Osteoblast (primary cell): ENCODE measurements at places on chromosomes 11 and 22. TPM values are rescaled to one million over a fixed set of nuclear protein-coding genes. Genes with fewer than 3 reads are reported as not detected.
A peak's percentile ranks its signal among the peaks of the same experiment; 100 is the strongest.

The TCN2 gene
- total RNA-seq: 13.6 and 18.8 TPM in 2 replicates

- no peak for DNase-seq
Observed at GRCh38 chr11:41289408-41289807, 170.0 kb downstream of the LRRC4C start.

The GPR152 gene
- not detected in 2 replicates for total RNA-seq

GRCh38 chr11:117495357-117495756 lies 167.7 kb downstream of the CEP164 start:
- no peak for DNase-seq

The EIF1AD gene
- 28.6 and 31.2 TPM in 2 replicates for total RNA-seq

DNA sequence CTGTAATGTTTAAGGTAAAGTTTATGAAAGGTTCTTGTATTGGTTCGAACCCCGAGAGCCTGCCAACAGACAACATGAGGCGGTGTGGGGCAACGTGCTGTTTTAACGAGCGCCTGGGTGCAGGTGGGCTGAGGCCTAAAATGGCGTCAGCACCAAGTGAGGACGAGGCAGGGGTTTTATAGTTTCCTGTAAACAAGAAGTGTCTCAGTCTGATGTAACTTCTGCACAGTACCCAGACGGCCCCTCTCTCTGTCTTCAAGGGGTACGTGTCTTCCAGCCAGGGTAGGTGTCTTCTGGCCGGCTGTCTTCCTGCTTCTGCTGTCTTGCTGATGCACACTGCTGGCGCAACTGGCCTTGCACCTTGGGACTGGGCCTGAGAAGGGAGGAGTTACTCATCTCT lies 2.7 kb downstream of the PPFIBP2 start:
- DNase-seq: no peak

The NLRP14 gene
- total RNA-seq: under 0.01 TPM in 1 of 2 replicates, not detected in the other

The MIAT gene
- total RNA-seq: 1.8 TPM in 2 replicates

DNA sequence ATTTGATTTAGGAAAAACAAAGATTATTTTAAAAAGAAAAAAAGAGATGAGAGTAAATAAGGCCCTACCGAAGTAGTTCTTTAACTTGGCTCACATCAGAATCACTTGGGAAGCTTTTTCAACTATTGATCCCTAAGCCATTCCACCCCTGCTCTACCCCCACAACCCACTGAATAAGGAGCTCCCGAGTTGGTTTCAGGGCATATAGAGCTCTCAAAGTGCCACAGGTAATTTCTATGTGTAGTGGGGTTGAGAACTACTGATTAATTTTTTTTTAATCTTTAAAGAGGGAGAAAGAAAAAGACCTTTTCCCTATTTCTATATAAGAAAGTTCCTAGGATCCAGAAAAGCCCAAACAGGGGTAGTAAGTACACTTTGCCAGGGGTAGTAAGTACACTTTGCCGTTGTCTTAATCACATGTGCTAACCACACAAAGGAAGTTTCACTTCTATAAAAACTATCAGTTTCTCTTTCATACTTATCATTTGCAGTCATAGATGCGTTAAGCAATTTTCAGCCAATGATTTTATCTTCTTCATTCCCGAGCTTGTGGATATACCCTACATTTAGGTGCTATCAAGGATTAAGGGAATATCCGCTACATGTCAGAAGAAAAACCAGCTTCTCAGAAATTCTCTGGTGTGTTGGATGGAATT lies 108.4 kb upstream of the ZC3H12C start:
- DNase-seq: no peak

The AGBL2 gene
- total RNA-seq: 2.2 and 2.4 TPM in 2 replicates

- peak; percentile 93 for DNase-seq
Observed at GRCh38 chr22:23233752-23234408, 53.6 kb downstream of the BCR start.

The PLAAT5 gene
- not detected in 2 replicates for total RNA-seq

DNA sequence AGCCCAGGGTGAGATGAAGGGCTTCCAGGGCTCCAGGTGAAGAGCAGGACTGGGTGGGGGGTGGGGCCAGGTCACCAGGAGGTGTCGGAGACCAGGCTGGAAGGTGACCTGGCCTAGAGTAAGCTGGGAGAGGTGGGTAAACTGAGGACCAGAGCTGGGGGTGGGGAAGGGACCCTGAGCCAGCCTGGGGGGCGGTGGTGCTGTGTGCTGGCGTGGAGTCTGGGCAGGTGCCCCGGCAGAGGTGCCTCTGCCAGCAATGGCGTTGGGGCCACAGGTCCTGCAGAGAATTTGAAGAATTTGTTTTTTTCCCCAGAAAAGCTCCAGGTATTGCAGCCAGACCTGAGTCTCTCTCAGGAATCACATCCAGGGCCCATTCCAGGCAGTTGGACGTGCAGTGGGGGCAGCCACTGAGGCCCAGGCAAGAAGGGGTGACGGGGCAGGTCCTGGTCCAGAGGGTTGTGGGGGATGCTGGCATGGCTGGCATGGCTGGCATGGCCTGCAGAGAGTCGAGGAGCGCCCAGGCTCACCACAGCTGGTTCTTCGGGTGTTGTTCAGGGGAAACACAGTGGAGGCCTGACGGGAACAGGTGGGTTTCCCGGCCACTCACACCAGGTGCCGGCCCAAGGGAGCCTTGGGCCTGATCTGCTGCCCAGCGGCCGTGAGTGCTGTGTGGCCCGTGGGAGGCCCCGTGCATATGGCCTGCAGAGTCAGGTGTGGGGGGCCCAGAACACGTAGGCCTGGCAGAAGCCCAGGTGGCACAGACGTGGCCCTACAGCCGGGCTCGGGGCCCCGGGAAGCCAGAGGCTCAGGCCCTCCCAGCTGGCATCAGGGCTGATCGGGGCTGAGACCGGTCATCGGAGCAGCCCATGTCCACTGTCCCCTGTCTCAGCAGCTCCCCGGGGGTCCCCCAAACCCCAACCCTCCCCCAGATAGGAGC lies 6.4 kb upstream of the MUC6 start:
- DNase-seq: peak; percentile 90

- DNase-seq: peak; percentile 60
Observed at GRCh38 chr22:24601217-24602104, 1.5 kb upstream of the GGT1 start.

- peak; percentile 71 for DNase-seq
Observed at GRCh38 chr11:1667121-1667850, 29.7 kb upstream of the KRTAP5-6 start.

- no peak for DNase-seq
Observed at GRCh38 chr11:22456993-22457762, 119.0 kb downstream of the SLC17A6 start.

GRCh38 chr11:120057028-120057330 lies 80.9 kb downstream of the TRIM29 start:
- no peak for DNase-seq

DNA sequence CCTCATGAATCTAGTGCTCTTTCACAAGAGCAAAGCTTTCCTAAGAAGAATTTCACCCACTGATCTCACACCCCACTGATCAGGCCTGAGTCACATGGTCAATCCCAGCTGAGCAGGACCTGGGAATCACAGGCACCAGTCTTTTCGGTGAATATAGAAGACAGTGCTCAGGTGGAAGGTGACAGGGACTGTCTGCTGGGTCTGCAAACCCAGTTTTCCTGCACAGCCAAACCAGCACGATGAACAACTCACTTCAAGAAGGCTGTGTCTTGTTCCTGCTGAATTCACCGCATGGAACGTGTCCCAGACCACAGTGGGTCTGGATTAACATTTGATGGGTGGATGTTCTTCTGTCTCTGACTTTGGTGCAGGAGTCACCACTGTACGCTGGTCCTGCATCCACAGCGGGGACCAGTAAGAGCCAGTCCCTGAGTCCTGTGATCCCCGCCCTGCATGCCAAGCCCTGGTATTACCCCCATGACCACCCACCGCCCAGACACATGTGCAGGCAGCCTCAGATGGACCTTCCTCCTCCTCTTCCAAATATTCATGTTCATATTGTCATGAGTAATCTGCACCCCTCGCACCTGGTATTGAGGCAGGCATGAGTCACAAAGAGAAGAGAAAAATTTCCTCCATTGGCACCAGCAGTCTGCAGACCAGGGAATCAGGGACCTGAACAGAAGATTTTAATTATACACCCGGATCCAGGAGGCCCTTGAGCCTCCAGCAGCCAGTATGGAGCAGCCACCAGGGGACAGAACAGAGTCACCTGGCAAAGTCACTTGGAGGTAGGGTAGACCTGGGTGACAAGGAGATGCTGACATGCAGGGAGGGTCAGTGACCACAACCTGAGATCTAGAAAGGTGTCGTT lies 8.6 kb upstream of the IGLL5 start:
- peak; percentile 69 for DNase-seq

The NXPE4 gene
- not detected in 2 replicates for total RNA-seq

The HORMAD2 gene
- under 0.01 TPM in 2 replicates for total RNA-seq
